Anterior cingulate cortex (tissue), 58 donors: ENCODE measurements at places on chromosomes 12 and 14.

DNA sequence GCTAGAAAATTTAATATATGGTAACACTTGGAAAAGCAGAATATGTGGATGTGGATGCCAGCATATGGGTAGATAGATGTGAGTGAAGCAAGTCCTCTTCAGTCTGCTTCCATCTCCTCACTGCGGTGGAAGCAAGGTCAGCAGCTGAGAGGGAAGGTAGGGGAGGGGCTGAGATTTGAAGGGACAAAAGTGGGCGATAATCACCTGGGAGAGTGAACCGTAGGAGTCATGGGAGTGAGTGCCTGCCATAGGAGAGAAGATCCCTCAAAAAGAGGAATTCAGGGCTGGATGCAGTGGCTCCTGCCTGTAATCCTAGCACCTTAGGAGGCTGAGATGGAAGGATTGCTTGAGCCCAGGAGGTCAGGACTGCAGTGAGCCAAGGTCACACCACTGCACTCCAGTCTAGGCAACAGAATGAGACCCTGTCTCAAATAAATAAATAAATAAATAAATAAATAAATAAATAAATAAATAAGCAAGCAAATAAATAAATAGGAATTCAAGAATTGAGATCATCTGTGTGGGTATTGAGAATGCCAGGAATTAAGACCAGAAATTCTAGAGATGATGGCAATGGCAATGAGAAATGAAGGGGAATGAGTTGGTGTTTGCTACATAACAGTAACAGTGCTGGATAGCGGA lies 123.4 kb downstream of the BICD1 start:
- DNase-seq: no peak

- no peak for DNase-seq
Measured at GRCh38 chr12:101775816-101776215, 36.6 kb upstream of the SYCP3 start.

- no peak for DNase-seq
Measured at GRCh38 chr12:121781998-121782979, 11.2 kb downstream of the RHOF start.

- no peak for DNase-seq
Measured at GRCh38 chr12:117178745-117179144, 11.5 kb downstream of the FBXO21 start.

DNA sequence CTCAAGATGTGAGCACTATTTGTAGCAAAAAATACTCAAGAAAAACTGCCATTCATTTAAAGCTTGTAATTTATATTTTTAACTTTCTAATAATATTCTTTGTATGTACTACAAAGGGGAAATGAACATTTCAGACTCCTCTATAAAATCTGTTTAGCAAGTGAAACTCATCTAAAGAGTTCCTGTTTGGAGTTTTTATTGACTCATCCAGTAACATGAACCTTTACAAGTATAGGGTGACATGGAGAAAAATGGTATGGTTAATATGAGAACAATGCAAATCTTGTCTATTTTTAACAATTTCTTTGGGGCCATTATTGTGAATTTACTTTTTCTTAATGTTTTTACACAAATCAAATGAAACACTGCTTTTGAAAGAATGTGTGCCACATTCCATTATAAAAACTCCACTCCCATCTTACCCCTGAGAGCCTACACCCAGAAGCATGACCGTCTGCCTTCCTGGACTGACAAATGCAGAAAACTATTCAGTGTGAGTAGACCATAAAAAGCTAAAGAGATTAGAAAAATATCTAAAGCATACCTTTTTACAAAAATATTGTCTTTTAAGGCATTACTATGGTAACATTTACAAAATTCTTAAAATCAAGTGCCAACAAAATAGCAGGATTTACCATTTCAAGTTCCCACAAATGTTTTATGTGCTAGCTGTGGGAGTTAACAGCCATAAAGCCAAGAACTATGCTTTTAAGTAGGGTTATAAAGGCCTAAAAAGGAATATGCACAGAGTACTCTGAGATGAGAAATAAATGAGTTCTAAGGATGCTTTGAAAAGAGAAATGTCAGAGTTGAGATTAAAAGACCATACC lies 144.0 kb downstream of the ADAMTS20 start:
- no peak for DNase-seq

DNA sequence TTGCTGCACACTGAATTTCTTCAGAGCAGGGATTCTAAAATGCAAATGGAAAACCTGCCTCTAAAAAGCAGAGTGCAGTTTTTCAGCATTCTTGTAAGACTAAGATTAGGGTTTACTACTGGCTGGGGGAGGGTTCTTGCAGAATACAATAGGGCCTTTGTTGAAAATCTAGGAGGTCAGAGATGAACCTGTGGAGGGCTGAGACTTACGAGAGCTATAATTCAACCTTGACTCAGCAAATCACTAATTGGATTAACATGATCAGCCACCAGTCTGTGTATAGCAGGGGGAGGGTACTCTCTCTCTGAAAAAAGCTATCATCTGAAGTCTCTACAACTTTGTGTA lies 92.6 kb upstream of the HIF1A start:
- DNase-seq: no peak

GRCh38 chr12:64918801-64919200 lies 94.4 kb downstream of the TBC1D30 start:
- DNase-seq: no peak

GRCh38 chr12:101855364-101855884 lies 22.0 kb upstream of the DRAM1 start:
- DNase-seq: no peak

DNA sequence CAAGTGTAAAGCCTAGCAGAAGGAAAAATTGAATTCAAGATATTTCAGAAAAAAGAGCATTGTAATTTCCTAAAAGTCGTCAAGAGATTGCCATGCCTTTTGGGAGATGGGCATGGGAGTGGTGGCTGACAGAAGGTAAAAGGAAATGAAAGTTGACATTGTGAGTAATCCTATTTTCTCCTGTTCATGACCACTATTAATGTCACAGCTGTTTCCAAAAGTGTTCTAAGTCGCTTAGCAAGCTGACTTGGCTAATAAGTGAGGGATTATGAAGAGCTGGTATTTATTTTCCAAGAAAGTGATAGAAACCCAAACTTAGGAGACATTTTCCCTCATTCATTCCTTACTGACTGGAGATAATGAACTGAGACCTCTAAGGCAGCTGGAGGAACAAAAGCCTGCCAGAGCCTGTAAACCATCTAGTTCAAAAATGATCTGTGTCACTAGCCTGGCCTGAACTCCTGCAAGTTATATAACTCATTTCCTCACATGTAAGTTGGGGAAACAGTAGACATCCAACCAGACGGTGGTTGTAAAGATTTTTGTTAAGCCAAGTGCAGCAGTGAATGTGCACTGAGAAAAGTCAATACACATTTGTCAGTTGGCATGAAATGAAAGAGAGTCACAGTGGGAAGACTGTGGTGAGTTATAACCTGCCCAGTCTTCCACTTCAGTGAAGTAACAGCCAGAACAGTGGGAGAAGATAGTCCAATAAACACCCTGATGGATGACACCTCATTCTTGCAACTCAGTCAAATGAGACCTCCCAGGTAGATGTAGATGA lies 75.8 kb downstream of the DIO2 start:
- DNase-seq: no peak

- DNase-seq: no peak
Measured at GRCh38 chr14:99009871-99010270, 262.1 kb downstream of the BCL11B start.
